ENCODE measurements at places on chromosomes 6 and 20. TPM values are rescaled to one million over a fixed set of nuclear protein-coding genes. Genes with fewer than 3 reads are reported as not detected.

- no peak overlapping the region for H3K4me3 ChIP-seq
- DNase-seq, result peak; percentile 77
- peaks cover 25% of the 10 kb centered on the region for H3K4me1 ChIP-seq
- H3K27me3 ChIP-seq, result no peaks in the 10 kb centered on the region
These were observed 21.6 kb downstream of the DLL1 start for GRCh38 chr6:170269151-170269845.

- no peak overlapping the region for H3K27ac ChIP-seq
- H3K27me3 ChIP-seq, result no peaks in the 10 kb centered on the region
- DNase-seq, result no peak
- H3K4me1 ChIP-seq, result peaks cover 13% of the 10 kb centered on the region
- H3K4me3 ChIP-seq, result no peak overlapping the region
These were observed 345.9 kb downstream of the ARHGAP18 start for GRCh38 chr6:129364037-129364436.

GRCh38 chr6:105485456-105485855 lies 82.6 kb upstream of the PREP start:
- no peaks in the 10 kb centered on the region for H3K27me3 ChIP-seq
- peaks cover 58% of the 10 kb centered on the region for H3K4me1 ChIP-seq
- H3K27ac ChIP-seq, result peak overlapping the region; percentile 15
- no peak for DNase-seq
- H3K4me3 ChIP-seq, result no peak overlapping the region

DNA sequence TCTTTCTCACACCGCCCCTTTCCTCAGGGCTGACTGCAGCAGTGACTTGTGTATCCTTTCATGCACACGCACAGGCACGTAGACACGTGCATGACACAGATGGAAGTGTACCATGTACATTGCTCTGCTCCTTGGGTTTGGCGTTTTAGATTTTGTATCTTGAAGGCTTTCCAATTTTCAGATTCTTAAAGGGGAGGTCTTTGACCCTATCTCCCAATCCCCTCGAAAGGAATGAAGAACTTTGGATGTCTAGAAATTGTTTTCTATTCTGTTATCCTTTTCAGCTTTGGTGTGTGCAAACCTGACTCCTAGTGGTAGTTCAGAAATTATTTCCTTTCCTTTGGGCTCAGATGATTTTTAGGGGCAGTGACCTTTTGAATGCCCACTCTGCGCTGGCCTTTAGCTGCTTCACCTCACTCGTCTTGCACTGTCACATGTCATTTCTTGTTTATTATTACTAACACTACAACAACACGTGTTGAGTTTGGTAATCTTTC lies 63.0 kb downstream of the HIVEP1 start:
- H3K4me1 ChIP-seq, result no peaks in the 10 kb centered on the region
- no peak overlapping the region for H3K4me3 ChIP-seq
- no peak overlapping the region for H3K27ac ChIP-seq
- DNase-seq, result no peak

DNA sequence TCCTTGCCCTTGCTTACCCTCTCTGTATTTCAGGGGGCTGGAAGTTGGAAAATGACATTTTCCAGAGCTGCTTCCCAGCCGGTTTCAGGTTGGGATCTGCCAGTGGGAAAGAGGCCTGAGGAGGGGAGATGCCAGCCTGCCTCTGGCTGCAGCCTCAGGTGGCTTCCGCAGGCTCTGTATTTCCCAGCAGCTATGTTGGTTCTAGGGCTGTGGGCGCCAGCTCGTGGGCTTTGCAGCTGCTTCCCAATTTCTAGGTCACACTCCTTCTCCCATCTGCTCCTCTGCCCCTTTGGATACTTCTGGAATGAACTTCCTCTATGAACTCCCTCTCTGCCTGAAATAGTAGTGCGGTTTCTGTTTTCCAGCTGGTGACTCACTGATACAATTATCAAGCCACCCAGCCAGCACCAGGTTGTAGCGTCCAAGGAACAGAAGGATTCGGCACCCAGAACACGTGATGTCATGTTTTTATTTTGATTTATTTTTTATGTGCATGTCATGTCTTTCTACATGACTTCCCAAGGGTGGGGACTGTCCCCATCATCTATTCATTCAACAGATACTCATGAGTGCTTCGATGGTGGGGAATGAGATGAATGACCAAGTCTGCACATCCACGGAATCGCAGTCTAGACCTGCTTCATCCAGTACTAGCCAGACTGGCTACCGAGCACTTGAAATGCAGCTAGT lies 38.0 kb downstream of the TGM2 start:
- H3K27me3 ChIP-seq, result no peaks in the 10 kb centered on the region
- no peaks in the 10 kb centered on the region for H3K36me3 ChIP-seq
- H3K27ac ChIP-seq, result peak overlapping the region; percentile 64
- H3K4me1 ChIP-seq, result peaks cover 32% of the 10 kb centered on the region
- no peak overlapping the region for H3K4me3 ChIP-seq

DNA sequence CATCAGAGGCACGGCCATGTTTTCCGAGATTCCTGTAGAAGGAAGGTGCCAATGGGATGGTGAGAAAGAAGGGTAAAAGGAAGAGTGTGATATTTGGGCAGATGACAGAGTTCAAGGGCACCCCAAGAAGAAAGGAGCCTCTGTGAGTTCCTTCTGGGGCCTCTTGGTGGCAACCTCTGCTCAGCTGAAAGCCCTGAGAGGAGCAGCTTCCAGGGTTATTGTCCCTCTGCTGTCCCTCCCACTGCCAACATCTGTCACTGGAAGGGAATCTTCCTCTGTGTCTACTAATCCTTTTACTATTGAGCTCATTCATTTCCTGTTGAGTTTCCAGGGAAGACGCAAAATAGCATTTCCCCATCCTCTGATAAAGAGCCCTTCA lies 40.0 kb upstream of the KCNK16 start:
- H3K27ac ChIP-seq, result no peak overlapping the region
- no peak for DNase-seq
- H3K36me3 ChIP-seq, result no peaks in the 10 kb centered on the region
- H3K4me3 ChIP-seq, result no peak overlapping the region
- no peaks in the 10 kb centered on the region for H3K27me3 ChIP-seq
- H3K4me1 ChIP-seq, result peaks cover 6% of the 10 kb centered on the region

GRCh38 chr20:55058938-55059337 lies 583.5 kb downstream of the DOK5 start:
- no peaks in the 10 kb centered on the region for H3K36me3 ChIP-seq
- H3K4me3 ChIP-seq, result no peak overlapping the region
- no peaks in the 10 kb centered on the region for H3K4me1 ChIP-seq

GRCh38 chr6:45726444-45726843 lies 289.2 kb downstream of the CLIC5 start:
- H3K4me1 ChIP-seq, result no peaks in the 10 kb centered on the region
- H3K27me3 ChIP-seq, result no peaks in the 10 kb centered on the region
- no peaks in the 10 kb centered on the region for H3K36me3 ChIP-seq
- no peak overlapping the region for H3K4me3 ChIP-seq
- H3K27ac ChIP-seq, result no peak overlapping the region

DNA sequence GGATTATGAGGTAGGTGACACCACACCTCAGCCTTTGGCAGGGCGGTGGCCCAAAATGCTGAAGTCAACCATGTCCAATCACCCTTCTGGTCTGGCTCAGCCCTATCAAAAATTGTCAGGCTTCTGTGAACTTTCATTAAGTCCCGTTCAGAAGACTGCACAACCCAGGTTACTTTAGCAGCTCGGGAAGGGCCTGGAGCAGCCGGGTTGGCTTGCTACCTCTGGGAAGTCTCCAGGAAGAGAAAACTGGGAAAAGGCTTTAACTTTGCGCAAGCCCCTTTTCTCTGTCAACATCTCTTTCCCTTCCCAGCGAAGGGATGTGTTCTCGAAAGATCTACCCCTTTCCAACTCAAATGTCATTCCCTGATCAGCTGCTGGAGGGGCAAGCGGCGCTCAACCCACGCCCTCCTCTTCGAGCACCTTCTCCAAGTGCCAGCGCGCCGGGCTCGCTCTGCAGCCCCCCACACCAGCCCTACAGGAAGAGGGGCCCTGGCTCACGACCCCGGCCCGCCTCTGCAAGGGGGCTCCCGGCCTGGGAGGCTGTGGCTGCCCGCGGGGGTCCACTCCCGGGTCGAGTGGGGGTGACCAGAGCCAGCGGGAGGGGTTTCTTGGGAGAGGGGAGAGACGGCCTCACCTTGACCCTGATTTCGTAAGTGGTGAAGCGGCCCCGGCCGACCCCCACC lies 573 bp downstream of the SNX3 start:
- H3K27me3 ChIP-seq, result no peaks in the 10 kb centered on the region
- H3K27ac ChIP-seq, result peak overlapping the region; percentile 91
- H3K4me3 ChIP-seq, result peak overlapping the region; percentile 78
- no peaks in the 10 kb centered on the region for H3K36me3 ChIP-seq

- peaks cover 10% of the 10 kb centered on the region for H3K4me1 ChIP-seq
- peak; percentile 75 for DNase-seq
- no peak overlapping the region for H3K4me3 ChIP-seq
- H3K36me3 ChIP-seq, result no peaks in the 10 kb centered on the region
- H3K27ac ChIP-seq, result peak overlapping the region; percentile 57
These were observed 102.7 kb downstream of the SLC23A2 start for GRCh38 chr20:4898282-4899244.

DNA sequence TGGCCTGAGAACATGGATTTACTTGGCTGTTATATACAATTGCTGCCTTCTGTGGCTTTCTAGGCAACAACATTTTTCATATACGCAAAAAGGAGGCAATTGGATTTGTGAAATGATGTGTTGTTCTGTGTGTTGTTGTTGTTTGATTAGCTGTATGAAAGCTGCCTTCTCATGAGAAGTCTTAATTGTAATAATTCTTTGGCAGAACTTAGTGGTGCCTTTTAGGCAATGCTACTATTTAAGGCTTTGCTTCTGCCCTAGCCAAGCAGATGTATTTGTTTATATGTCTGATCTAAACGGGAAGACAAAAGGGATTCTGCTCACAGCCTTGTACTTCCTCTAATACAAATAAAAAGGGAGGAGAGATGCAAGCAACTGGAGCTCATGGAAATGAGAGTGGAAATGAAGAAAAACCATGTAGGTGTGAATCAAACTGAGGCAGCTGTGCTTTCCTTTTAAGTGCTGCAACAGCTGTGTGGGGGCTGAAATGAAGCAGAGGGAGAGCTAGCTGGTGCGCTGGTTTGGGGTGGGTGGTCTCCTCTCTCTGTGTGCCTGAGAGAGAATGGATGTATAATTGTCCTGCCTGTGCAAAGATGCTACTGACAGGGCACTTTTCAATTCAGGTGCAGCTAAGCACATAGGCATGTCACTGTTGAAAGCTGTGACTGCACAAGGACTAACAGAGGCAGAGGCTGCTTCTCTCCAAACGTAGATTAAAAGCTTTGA lies 386.9 kb upstream of the MAN1A1 start:
- H3K4me3 ChIP-seq, result no peak overlapping the region
- no peaks in the 10 kb centered on the region for H3K27me3 ChIP-seq
- H3K36me3 ChIP-seq, result no peaks in the 10 kb centered on the region
- H3K4me1 ChIP-seq, result peaks cover 9% of the 10 kb centered on the region

- H3K4me3 ChIP-seq, result no peak overlapping the region
- no peaks in the 10 kb centered on the region for H3K36me3 ChIP-seq
- H3K27me3 ChIP-seq, result no peaks in the 10 kb centered on the region
- DNase-seq, result no peak
- H3K4me1 ChIP-seq, result no peaks in the 10 kb centered on the region
These were observed 541.0 kb upstream of the ADGRB3 start for GRCh38 chr6:68094070-68094469.

GRCh38 chr6:30130179-30130679 lies 5.7 kb upstream of the TRIM40 start:
- H3K4me3 ChIP-seq, result no peak overlapping the region
- no peak for DNase-seq
- H3K36me3 ChIP-seq, result no peaks in the 10 kb centered on the region
- H3K27me3 ChIP-seq, result peaks cover 48% of the 10 kb centered on the region
- peak overlapping the region; percentile 78 for H3K27ac ChIP-seq

- H3K36me3 ChIP-seq, result no peaks in the 10 kb centered on the region
- no peak for DNase-seq
- no peaks in the 10 kb centered on the region for H3K4me1 ChIP-seq
- no peak overlapping the region for H3K4me3 ChIP-seq
These were observed 55.0 kb downstream of the PPP1R3G start for GRCh38 chr6:5139828-5140771.

Gene TRERF1
- 5.1 TPM for total RNA-seq

Gene HLA-DPA1
- total RNA-seq, result 2.6 TPM

Gene WFDC13
- total RNA-seq, result not detected

Gene CPNE1
- total RNA-seq, result 66.9 TPM

Gene GJA10
- not detected for total RNA-seq

Gene BPIFA1
- total RNA-seq, result not detected

Gene CAPN11
- 0.23 TPM for total RNA-seq

Gene KHDC1L
- not detected for total RNA-seq

Gene NRM
- total RNA-seq, result 7.2 TPM

All from hepatocyte (in vitro differentiated cells).